ENCODE measurements at places on chromosomes 16 and 17.

- no peak for DNase-seq
Measured at GRCh38 chr16:74773446-74774222, 986 bp downstream of the FA2H start.

GRCh38 chr16:15597822-15598647 lies 44.9 kb downstream of the MARF1 start:
- no peak for DNase-seq

GRCh38 chr17:17944743-17945142 lies 27.5 kb downstream of the TOM1L2 start:
- no peak for DNase-seq

GRCh38 chr16:88999457-89000206 lies 22.6 kb upstream of the CBFA2T3 start:
- DNase-seq, result no peak

GRCh38 chr17:7130621-7131422 lies 16.2 kb upstream of the ASGR2 start:
- DNase-seq, result no peak

Data from keratinocyte (primary cell).